T-helper 22 cell (primary cell): ENCODE measurements at places on chromosomes 2 and 18.

GRCh38 chr2:232563580-232563979 lies 13.1 kb downstream of the EIF4E2 start:
- no peak for DNase-seq

DNA sequence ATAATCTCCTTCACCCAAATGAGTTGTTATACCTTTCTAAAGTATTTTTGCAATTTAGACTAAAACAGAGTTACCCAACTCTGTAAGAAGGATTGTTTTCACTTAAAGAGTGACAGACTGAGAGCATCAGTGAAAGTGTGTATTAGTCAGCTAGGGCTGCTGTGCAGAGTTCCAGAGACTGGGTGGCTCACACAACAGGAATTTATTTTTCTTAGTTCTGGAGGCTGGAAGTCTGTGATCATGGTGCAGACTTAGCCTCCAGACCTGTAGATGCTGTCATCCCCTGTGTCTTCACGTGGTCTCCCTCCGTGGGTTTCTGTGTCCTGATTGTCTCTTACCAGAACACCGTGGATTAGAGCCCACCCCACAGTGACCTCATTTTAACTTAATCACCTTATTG lies 40.0 kb downstream of the BCL2L11 start:
- no peak for DNase-seq

DNA sequence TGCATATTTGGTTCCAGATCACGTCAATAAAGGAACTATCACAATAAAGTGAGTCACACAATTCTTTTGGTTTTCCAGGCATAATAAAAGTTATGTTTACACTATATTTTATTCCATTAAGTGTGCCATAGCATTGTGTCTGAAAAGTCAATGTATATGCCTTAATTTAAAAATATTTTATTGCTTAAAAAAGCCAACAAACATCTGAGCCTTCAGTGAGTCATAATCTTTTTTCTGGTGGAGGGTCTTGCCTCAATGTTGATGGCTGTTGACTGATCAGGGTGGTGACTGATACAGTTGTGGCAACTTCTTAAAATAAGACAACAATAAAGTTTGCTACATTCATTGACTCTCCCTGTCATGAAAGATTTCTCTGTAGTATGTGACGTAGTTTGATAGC lies 254.3 kb upstream of the SPOPL start:
- no peak for DNase-seq

DNA sequence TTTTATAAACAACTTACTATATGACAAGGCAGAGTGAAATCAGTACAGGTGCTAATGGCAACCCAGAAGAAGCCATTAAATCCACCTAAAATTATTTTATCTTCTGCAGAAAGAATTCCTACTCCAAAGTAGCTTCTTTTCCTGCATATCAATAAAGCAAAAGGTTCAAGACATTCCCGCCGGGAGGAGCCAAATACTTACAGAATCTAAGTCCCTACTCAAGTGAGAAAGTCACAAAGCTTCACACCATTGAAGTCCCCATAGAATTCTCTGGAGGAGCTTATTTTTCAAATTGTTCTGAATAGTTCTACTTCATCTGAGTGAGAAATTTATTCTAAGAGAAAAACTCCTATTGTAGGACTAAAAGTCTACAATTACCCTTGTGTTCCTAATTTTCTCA lies 233.7 kb upstream of the HNRNPA3 start:
- no peak for DNase-seq

GRCh38 chr2:108184419-108184818 lies 55.3 kb upstream of the SULT1C3 start:
- DNase-seq = no peak

DNA sequence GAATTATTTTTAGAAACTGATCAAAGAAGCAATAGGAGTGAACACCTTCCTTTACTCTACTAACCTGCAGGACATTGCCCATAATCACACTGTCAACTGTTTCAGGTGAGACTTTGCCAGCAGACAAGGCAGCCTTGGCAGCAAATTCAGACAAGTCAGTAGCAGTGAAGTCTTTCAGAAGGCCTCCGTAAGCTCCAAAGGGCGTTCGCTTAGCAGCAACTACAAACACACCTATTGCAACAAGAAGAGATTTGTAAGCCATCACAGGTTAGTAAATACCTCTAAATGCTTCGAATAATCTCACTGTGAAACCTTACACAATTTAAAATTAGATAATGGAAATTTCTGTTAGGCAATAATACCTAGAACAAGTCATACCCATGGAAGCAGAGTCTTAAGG lies 10.7 kb downstream of the ACAA2 start:
- no peak for DNase-seq

DNA sequence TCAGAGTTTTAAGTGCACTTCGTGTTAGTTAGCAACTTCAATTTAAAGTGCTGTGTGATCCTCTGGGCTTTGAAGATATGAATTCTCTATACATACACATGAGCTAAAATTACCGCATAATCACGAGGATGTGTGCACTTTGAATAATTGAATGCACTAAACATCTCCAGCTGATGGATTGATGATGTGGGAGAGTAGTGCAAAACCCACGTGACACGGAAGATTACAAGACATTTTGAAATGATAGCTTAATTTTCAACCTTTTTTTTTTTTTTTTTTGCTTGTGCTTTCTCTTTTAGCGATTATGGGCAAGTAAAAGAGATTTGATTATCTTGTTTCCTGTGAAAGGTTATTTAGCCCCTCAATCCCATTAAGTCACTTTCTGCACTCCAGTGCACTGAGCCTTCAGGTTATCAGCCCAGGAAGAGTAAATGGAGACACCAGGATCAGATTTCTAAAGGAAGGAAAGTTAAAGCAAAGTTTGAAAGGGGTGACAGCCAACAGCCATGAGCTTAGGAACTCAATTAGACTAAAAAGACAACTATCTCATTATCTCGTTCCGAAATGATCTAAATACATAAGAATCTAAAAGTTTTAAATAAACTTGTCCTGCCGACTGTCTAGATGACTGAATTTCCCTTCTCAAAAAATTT lies 81.6 kb downstream of the CDK15 start:
- no peak for DNase-seq

- DNase-seq = no peak
Observed at GRCh38 chr18:75249175-75249518, 38.5 kb downstream of the TSHZ1 start.

DNA sequence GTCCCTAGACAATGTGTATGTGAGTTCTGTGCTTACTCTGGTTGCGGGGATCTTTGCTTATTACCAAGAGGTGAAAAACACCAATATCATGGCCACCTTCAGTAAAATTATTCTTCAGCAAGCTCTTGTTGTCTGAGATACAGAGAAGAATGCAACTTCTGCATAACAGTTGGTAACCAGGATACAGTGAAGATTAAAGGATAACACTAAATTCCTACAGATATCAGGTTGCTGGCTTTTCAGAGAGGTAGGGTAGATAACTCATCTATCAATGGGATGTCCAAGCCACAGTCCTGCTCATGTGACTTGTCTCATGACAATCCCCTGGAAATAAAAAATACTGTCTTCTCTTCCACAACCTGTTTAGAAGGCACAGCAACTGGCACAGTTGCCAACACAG lies 308.5 kb downstream of the TNS1 start:
- no peak for DNase-seq

DNA sequence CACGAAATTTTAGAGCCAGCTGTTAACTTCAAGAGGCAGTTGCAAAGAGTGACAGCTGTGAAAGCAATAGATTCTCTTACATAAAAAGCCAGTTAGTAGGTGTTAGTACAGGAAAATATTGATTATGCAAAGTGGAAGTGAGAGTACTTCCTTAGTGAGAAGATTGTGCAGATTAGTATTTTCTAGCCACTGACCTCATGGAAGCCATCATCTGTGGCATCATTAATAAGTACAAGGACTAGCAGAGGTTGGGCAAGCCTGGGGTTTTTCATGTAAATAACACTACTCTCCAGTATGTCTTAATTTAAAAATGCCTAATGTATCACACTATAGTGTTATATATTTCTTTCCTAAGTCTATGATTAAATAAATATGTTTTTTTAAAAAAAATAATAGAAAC lies 166.2 kb upstream of the DTNA start:
- DNase-seq = no peak
